Memory B cell (primary cell): ENCODE measurements at places on chromosomes 11 and 22.
A peak's percentile ranks its signal among the peaks of the same experiment; 100 is the strongest.

GRCh38 chr11:37450613-37451012 lies 852.6 kb upstream of the RAG2 start:
- no peak for DNase-seq

GRCh38 chr11:64996710-64997380 lies at the start of gene BATF2:
Gene BATF2 (minus strand): TSS chr11:64996971. CDS start chr11:64996914, 57 bp downstream.
- DNase-seq, result peak; percentile 32

- DNase-seq, result no peak
Observed at GRCh38 chr11:12604557-12605153, 69.6 kb upstream of the TEAD1 start.

GRCh38 chr11:126682590-126682989 lies 318.0 kb downstream of the KIRREL3 start:
- no peak for DNase-seq

DNA sequence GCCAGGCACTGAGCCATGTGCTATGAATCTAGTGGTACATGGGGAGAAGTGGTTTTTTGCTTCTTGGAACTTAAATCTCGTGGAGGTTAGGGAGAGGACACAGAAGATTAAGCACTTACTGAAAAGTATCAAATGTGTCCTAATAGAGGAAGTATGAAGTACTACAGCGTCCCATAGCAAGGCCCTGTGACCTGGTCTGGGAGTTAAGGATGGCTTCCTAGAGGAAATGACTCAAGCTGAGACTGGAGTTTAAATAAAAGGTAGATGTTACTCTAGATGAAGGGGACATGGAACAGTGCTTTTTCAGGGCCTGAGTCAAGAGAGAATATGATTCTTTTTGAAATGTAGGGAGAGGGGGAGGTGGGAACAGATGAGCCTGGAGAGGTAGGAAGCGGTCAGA lies 202.9 kb downstream of the GRIK4 start:
- DNase-seq, result no peak

- DNase-seq, result no peak
Observed at GRCh38 chr11:76781046-76781801, 1.9 kb upstream of the TSKU start.

DNA sequence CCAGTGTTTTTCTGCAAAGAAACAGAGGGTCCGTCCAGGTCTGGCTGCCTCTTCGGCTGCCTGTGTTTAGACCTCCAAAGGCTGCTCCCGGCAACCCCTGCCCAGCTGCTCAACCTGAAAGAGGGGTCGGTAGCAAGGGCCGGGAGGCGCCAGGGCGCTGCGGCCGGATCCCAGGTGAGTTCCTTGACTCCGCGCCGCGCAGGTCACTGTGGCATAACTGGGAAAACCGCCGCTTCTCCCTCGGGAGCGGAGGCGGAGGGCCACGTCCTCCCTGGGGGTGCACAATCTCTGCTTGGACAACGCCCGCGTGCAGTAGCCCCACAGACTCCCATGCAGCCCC lies 1.0 kb upstream of the BRSK2 start:
- DNase-seq, result no peak

GRCh38 chr22:45584621-45585436 lies 82.1 kb downstream of the FBLN1 start:
- no peak for DNase-seq

GRCh38 chr11:62504158-62504973 lies 42.2 kb downstream of the AHNAK start:
- no peak for DNase-seq

- no peak for DNase-seq
Observed at GRCh38 chr22:44459551-44459950, 38.5 kb downstream of the RTL6 start.

DNA sequence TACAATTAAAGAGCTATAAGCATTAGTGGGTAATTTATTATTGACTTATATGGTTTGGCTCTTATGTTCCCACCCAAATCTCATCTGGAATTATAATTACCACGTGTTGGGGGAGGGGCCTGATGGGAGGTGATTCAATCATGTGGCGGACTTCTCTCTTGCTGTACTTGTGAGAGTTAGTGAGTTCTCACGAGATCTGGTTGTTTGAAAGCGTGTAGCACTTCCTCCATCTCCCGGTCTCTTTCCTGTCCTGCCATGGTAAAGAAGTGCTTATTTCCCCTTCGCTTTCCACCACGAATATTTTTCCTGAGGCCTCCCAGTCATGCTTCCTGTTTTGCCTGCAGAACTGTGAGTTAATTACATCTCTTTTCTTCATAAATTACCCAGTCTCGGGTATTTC lies 28.1 kb upstream of the CHORDC1 start:
- DNase-seq, result no peak

- no peak for DNase-seq
Observed at GRCh38 chr11:111942829-111943228, 5.7 kb downstream of the DIXDC1 start.

DNA sequence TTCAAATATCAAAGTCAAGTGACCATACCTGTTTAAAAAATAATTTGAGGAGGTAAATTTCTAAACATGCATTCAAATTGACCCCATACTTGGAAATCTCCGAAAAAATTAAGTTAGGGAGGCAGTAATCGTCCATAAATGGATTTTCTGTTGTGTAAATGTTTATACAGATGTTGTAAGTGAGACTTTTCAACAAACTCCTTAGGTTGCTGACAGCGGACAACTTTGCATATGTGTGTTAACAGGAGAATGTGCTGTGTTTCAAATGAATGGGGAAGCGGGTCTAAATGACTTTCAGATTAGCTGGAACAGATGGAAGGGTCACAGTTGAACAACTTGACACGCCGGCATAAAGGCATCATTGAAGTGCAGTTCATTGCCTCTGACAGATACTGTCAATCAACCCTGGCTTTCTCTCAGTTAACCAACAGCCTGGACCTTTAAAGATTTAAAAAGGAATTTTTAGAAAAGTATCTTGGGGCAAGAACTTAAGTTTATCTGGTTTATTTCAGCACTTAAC lies 98.2 kb upstream of the DBX1 start:
- DNase-seq, result no peak

DNA sequence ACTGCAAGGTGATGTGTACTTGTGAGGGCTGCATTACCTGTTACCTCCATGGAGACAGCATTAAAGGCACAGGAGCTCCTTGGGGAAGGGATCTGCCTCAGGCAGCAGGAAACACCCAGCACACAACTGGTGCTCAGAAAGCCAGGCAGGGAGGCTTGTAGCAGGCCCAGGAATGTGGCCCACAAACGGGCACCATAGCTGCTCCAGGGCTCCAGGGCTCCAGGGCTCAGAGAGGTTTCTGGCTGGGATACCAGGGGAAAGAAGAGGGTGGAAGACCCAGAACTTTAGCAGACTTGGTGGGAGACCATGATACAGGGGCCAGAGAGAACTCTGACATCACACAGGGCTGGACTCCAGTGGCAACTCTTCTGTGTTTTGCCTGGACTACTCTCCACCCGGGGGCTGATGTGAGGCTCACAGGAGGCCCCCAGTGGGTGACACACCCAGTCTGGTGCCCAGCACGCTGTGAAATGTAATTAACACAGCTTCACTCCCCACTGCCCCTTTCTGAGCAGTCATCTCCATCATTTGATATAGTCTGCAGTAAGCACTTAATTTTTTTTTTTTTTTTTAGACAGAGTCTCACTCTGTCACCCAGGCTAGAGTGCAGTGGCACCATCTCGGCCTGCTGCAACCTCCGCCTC lies 14.7 kb upstream of the SULT4A1 start:
- no peak for DNase-seq

DNA sequence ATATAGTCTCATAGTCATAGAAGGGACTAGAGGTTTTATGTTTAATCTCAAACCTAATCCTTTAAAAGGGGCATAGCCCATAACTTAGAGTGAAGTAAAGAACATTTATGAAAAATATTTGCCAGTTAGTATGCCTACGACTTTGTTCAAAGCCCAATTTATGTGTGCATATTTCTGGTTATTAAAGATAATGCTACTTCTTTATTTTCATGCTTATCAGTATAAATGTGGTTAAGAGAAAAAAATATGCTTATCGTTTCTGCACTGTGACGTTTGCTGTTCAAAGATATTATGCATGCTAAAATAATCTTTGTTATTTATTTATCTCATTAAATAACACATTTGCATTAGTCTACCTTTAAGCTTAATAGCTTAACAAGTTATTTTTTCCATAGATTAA lies 343.9 kb downstream of the DYNC2H1 start:
- DNase-seq, result no peak

DNA sequence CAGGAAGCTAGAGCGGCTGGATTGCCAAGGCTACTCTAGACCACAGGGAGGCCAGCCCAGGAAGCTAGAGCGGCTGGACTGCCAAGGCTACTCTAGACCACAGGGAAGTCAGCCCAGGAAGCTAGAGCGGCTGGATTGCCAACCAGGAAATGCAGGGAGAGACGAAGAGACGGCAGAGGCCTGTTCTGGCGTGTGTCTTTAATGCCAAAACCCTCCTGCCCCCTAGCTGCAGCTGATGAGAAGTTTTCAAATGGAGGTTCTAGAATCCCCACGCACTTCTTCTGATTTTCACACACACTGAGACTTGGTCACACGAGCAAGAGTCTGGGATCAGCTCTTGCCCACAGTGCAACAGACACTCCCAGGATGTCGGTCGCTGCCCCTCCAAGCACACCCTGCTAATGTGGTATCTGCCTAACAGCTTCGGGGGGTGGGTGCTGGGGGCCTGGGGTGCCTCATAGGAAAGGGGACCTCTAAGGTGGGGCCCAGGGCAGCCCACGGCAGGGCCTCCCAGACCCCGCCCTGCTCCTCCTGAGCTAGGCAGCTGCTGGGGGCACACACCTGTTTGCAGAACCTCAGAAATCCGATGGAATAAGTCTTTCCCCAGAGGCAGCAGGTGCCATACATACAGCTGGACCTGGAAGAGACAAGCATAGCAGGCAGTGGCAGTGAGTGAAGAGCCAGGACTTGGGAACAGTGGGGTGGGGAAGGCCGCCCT lies 28.5 kb downstream of the MAFF start:
- DNase-seq, result no peak

DNA sequence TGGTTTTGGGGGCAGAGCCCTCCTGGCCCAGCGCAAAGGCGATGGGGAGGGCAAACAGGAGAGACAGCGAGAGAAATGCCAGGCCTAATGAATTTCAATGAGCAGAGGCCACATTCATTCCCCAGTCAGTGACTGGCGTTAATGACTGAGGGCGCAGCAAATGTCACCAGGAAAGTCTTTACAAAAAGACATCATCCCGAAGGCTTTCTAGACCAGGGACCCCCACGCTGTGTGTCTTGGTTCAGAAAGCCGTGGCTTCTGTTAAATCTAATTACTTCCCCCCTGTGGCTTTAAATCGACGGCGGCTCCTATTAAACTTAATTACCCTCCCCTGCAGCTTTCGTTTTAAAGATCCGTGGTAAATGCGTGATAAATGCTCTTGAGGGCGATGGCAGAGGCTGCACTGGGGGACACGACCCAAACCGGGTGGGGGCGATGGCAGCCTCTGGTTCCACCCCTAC lies 1.6 kb upstream of the FGF19 start:
- no peak for DNase-seq

- DNase-seq, result no peak
Observed at GRCh38 chr11:65962141-65962564, 619 bp downstream of the SART1 start.

GRCh38 chr22:16960220-16960883 lies 47.7 kb downstream of the GAB4 start:
- DNase-seq, result no peak

GRCh38 chr22:42734406-42734805 lies 13.7 kb upstream of the A4GALT start:
- no peak for DNase-seq

GRCh38 chr11:117979481-117980211 lies 6.5 kb upstream of the IL10RA start:
- DNase-seq, result peak; percentile 35

DNA sequence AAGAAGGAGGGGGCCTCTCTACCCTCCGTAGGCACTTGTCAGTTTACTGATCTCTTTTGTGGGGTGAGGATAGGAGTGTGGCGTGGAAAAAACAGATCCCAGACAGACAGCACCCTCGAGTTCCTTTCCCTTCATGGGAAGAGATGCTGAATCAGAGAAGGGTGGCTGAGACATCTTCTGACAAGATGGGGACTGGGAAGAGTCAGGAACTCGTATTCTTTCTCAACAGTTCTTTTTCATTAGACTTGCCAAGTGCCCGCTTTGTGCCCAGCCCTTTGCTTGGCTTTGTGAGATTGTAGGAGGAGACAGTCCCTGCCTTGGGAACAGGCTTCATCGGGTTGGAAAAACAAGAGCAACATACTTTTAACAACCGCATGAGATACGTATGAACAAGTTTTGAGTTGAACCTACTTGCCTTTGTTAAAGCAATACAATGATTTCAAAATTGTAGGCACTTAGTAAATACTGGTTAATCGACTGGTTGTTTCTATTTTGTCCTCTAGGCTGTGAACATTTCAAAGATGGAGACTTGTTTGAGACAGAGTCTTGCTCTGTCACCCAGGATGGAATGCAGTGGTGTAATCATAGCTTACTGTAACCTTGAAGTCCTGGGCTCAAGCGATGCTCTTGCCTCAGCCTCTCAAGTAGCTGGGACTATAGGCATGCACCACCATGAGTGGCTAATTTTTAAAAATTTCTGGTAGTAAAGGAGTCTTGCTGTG lies 1.1 kb downstream of the RRM1 start:
- DNase-seq, result no peak

GRCh38 chr11:46392421-46393230 lies 1.1 kb upstream of the CHRM4 start:
- peak; percentile 81 for DNase-seq

- no peak for DNase-seq
Observed at GRCh38 chr11:35142481-35143075, 3.6 kb downstream of the CD44 start.

- DNase-seq, result no peak
Observed at GRCh38 chr11:125952973-125953372, 7.1 kb downstream of the VSIG10L2 start.

DNA sequence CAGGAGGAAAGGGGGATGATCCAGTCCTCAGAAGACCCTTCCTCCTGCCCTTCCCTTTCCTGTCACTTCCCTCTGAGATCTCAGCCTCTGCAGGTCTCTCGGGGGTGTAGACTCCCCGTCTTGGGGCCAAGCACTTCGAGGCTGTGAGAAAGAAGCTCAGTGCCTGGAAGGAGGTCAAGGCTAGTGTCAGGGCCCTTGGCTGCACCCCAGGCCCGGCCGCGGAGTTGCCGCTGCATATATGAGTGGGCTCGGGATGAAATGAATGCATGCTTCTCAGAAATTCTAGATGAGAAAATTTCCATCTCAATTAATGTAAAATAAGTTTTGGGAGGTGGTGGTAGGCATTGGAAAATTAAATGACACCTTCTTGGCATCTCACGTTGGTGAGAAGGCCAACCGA lies 1313.7 kb downstream of the BRD1 start:
- DNase-seq, result no peak

GRCh38 chr11:93577286-93577685 lies 34.1 kb upstream of the SMCO4 start:
- DNase-seq, result no peak
